ENCODE measurements at places on chromosomes 11 and 22.
A peak's percentile ranks its signal among the peaks of the same experiment; 100 is the strongest.

DNA sequence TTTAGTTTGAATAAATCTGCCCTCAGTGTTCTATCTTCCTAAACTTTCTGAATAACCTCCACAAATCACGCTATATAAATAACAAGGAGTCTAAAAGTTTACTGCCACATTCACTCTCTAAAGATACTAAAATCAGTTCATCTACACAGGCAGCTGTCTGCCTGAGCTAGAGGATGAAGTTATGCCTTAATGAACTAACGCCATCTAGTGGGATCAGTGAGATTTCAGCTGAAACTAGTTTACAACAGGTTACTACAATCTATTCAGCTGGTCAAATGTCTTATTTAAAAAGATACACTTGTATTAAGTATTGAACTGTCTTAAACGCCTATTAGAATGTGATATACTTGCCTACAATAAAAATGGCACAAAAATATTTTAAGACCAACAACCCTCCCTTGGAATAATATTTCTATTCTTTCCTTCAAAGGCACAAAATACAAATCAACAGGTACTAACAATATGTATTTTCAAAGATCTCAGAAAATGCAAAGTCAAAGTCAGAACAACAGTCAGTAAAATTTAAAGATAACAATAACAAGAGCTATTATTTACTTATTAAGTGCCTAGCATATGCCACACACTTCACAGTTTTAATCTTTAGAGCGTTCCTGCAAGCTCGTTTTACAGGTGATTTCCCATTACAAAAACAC, 84.1 kb downstream of the LARGE2 start:
- DNase-seq = peak; percentile 83

DNA sequence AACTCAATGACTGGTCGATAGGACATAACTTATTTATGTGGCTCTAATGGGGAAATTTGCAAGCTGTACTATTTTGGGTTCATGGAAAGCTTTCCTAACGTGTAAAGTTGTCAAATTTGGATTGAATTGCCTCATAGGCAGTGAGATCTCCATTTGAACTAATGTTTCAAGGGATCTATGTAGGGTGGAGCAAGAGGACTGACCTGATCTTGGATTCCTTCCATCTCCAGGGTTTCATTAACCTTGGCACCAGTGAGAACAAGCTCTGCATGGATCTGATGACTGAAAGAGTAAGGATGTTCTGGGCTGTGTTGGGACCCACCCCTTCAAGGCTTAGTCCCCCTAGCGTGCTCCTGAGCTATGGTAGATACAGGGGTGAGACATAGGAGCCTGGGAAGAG, 2.1 kb downstream of the ACCSL start:
- DNase-seq = no peak

- no peak for DNase-seq
Observed at GRCh38 chr22:38070250-38070921, 13.2 kb downstream of the PICK1 start.

- no peak for DNase-seq
Observed at GRCh38 chr11:19679952-19680828, 32.4 kb upstream of the NAV2 start.

DNA sequence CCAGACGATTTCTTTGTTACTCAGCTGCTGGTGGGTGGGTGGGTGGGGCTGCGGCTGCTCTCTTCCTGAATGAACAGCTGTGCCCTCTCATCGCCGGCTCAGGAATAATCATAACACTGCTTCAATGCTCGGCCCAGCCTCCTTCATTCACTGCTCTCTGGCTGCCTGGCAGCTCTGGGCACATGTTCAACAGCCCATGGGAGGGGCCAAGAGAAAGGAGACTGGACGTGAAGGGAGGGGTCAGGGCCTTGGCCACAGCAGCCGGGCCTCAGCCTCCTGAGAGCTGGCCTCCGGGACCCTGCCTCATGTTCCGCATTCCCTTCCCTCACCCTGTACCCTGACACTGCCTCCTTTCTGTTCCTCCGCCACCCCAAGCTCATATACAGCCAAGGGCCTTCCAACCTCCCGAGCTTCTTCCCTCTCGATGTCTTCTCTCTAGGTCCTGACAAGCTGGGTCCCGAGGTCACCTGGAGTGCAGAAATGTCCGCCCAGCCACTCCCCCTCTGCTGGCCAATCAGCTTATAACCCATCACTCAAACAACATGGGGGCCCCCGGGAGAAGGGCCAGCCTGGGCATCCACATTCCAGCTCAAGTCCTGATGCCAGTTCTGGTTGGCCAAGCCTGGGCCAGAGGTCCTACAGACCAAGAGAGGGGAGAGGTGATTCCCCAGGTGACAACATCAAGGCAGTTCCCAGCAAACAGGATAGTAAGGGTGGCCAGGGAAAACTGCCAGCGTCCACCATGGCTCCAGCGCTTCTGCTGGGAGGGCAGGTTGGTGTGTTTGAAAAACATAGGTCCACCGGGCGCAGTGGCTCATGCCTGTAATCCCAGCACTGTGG, 3.2 kb upstream of the CSDC2 start:
- DNase-seq = no peak

DNA sequence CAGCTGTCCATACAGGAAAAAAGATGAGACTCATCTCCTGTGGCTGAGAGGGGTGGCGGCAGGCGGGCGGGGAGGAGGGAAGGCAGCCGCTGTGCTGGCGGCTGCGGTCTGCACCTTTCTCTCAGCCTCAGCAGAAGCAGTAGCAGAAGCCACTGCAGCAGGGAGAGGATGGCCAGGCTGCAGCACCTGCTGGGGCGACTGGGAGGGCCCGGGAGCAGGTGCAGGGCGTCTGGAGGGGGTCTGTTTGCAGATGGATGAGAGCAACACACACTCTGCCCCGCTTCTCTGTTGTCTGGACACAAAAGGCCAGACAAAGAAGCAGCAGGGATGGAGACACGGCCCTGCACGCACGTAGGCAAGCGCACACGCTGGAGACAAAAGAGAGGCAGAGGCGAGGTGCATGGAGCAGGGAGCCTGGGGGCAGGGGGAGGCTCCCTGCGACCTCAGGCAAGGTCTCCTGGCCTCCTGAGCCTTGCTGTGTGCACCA, 9.3 kb upstream of the MIAT start:
- peak; percentile 38 for DNase-seq

DNA sequence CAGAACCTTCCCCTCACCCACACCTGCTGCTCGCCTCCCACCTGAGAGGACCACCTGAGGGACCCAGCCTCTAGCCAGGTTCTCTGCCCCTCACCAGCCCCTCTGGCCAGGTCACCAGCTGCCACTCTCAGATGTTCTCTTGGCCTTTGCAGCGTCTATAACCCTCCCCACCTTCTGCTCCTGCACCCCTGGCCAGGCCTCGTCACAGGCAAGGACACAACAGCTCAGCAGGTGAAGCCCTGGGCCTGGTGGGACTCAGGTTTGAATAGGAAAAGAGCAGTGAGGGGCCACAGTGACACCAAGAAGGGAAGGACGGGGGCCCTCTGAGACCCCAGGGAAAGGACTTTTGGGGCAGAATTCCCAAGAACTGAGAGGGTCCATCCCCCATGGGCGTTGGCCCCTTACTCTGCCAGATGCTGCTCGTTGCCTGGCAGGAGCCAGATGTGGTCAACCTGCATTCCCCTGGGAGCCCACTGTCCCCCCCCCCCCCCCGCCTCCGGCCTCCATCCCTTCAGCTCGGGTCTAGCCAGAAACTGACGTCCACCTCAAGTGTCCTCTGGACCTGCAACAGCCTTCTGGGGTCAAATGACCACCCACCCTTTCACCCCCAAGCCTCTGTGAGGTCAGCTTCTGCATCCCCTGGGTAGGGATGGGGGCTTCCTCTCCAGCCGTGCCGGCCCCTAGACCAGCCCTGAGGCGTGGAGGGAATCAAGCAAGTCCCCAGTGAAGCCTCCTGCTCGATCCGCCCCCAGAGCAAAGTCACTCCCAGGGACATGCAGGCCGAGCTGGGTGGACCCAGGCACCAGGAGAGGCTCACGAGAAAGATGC, 28.7 kb downstream of the SBF1 start:
- DNase-seq = no peak

DNA sequence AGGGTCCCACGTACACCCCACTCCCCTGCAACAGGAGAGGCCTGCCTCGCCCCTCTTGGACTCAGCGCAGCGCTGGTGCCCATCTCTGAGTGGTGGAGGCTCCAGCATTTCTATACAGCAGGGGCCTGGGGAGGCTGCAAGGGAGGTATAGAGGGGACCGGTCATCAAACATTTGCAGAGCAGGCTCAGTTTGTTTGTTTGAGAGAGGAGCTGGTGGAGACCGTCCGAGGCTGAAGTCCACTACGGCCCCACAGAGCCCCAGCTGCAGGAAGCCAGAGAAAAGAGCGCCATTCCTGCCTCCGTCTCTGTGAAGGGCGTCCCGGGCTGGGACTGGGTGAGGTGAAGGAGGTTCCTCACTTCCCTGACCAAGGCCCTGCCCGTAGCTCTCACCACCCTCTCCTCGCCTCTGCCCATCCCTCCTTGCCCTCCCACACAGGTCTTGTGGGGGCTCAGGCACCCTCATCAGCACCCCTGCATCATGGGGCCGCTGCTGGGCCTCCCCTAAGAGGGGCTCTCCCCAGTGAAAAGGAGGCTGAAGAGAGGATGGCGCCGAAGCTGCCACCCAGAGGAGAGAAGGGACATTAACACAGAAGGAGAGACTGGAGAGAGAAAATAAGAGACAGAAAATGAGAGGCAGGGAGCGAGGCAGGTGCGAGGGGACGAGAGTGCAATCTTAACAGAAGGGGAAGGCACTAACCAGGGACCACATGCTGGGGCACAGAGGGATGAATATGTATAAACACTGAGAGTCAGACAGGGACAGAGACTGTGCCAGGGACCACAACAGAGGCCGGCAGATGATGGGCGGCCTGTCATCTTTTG, 24.5 kb downstream of the RPUSD4 start:
- DNase-seq = no peak

GRCh38 chr11:46393231-46393616, 1.6 kb upstream of the CHRM4 start:
- no peak for DNase-seq

DNA sequence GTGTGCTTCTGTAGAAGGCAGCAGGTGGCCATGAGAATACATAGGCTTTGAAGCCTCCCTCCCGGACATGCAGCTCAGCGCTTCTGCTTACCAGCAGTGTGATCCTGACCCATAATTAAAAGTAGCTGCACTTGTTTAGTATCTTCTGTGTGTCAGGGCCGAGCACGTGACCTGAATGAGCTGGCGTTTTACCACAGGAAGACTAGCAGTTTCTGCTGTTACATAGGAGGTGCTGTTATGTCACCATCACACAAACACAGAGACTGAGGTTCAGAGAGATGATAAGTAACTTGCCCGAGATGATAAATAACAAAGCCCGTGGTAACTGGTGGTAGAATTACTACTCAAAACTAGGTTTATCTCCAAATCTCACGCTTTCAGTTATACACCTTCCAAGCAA, 329.5 kb downstream of the OPCML start:
- no peak for DNase-seq

DNA sequence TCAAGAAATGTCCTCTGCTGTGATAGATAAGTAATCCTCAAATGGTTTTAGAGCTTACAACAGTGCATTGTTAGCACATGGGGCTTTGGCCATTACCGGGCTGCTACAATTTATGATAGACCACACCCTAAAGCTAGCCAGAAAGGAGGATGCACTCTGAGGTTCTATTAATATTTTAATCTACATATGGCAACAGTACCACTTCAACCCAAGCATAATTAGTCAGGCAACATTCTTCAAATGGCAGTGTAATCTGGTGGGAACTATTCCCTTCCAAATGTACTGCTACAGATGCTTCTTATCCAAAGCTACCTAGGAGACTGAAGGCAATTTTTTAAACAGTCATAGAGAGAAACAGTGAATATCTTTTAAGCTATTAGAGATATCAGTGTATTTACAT, 697.6 kb downstream of the KCNA4 start:
- DNase-seq = no peak

DNA sequence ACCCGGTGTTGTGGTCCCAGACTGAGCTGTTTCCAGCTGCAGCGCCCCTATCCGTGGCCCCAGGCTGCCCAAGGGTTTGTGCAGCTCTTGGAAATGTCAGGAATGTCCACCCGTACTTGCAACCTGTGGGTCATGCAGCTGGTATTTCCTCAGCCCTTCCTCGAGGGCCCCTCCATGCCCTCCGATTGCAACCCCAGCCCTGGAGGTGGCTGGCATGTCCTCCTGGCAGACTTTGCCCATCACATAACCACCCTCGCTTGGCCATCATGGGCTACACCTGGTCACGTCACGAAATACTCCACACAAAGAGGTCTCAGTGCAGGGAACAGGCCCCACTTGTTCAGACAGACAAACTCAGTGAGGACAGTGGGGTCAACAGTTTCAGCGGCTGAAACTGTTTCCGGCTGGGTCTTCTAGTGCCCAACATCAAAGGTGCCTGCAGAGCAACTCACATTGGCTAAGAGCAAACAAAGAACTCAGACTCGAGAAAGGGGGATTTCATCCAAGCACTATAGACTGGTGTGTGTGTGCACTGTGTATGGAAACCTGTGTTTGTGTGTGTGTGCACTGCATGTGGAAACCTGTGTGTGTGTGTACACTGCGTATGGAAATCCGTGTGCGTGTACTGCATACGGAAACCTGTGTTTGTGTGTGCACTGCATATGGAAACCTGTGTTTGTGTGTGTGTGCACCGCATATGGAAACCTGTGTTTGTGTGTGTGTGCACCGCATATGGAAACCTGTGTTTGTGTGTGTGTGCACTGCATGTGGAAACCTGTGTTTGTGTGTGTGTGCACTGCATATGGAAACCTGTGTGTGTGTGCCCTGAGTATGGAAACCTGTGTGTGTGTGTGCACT, 72.8 kb upstream of the CCND1 start:
- no peak for DNase-seq

Data from erythroblast (primary cell).